C1 segment of cervical spinal cord (tissue), 14 donors: ENCODE measurements at places on chromosomes 7 and 10.
A peak's percentile ranks its signal among the peaks of the same experiment; 100 is the strongest.

- no peak for DNase-seq
Observed at GRCh38 chr10:8640301-8640700, 585.8 kb downstream of the GATA3 start.

DNA sequence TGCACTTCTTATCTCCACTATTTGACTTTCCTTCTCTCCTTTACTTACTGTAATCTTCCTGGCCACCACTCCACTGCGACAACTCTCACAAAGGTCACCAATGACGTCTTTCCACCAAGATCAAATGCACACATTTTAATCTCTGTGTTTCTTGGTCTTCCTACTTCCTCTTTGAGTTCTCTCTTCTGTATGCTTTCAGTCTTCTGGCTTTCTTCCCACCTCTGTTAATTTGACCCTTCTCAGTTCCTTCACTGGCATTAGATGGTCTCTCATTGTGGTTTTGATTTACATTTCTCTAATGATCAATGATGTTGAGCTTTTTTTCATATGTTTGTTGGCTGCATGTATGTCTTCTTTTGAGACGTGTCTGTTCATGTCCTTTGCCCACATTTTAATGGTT is 31.9 kb downstream of the FAM107B start:
- DNase-seq, result no peak

- DNase-seq, result no peak
Observed at GRCh38 chr7:154857728-154858681, 144.9 kb downstream of the PAXIP1 start.

DNA sequence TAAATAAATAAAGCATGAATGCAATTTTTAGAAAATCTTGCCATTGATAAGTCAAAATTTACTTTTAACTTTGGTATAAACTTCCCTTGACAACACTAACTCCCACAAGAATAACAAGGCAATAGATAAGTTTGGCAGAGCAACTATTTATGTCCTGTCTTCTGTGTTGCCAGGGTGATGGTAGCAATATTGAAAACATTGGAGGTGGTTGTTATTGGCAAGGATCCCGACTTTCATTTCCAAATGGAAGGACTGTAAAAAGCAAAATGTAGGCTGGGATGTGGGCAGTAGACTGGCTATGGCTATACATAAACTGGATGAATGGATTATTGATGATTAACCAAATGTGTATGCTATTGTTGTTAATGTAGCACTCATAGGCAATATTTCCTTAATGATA is 134.9 kb upstream of the CACNA2D1 start:
- no peak for DNase-seq

DNA sequence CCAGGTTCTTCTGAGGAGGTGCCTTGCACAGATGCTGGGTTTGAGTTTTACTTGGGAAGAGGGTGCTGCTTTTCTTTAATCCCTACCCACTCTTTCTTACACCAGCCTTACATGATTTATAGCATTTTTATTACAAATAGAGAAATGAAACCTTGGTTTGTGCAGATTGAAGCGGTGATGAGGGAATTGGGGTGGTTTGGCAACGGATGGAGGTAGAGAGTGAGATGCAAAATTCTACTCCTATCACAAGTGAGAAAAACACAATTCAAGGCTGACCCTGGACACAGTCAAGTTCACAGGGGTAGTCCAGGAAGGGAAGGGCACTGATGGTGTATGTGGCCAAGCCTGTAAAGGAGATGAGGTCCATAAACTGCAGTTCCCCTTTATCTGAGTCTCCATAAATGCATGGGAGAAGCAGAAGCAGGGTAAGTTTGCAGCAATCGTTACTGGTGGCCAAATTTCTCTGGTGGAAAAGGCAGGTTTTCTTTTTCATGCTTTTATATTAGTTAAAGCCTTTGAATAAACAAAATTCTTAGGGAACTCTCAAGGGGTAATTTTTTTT is 214.3 kb downstream of the JAZF1 start:
- no peak for DNase-seq

- no peak for DNase-seq
Observed at GRCh38 chr7:54802841-54803240, 43.8 kb upstream of the SEC61G start.

- no peak for DNase-seq
Observed at GRCh38 chr7:146331369-146331768, 214.8 kb downstream of the CNTNAP2 start.

DNA sequence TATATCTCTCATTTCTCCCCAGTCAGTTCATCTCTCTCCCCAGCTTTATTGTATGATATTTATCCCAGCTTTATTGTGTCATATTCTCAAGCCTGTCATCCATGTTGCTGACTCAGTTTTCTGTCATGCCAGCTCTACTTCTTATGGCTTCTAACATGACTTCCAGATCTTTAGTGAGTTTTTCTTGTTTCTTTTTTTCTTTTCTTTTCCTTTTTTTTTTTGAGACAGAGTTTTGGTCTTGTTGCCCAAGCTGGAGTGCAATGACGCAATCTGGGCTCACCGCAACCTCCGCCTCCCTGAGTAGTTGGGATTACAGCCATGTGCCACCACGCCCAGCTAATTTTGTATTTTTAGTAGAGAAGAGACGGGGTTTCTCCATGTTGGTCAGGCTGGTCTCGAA is 28.7 kb upstream of the CALU start:
- no peak for DNase-seq

DNA sequence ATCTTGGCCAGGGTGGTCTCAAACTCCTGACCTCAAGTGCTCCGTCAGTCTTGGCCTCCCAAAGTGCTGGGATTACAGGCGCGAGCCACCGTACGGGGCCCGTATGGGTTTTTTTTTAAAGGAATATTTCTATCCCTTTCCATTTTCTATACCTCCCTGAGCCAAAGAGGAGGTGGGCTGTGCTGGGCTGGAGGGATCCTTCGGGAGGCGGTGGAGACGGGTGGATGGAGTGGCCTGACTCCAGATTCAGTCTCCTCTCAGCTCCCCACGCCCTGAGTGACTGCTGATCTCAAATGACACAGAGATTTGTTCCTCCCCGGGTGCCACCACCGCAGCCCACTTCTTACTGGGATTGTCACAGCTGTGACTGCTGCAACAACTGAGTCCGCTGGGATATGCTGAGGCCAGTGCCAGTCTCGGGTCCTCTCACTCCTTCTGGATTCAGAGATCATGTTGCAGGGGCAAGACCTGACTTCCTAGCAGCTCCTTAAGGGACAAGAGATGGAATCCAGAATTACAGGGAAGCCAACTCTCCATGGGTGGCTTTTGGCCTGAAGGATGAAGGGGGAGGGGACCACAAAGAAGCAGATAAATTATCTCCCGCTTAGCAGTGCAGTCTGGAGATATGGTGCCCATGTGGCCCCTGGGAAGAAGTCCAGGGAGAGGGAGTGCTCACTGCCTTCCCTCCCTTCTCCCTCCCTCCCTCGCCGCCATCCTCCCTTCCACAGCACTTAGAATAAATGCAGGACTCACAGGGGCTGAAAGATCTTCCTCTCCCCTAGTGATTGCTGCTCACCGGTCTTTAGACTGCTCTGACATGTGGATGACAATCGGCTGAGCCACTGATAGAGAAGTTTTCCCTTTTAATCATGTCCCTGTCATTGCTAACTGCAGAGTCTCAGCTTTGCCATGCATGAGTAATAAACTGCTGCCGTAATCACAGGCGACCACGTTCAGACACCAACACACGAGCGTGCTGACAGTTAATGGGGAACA is 14.3 kb downstream of the GALNT17 start:
- no peak for DNase-seq

- DNase-seq, result no peak
Observed at GRCh38 chr7:137579913-137580640, 236.5 kb upstream of the PTN start.

- DNase-seq, result no peak
Observed at GRCh38 chr10:29542723-29543122, 92.0 kb downstream of the SVIL start.

DNA sequence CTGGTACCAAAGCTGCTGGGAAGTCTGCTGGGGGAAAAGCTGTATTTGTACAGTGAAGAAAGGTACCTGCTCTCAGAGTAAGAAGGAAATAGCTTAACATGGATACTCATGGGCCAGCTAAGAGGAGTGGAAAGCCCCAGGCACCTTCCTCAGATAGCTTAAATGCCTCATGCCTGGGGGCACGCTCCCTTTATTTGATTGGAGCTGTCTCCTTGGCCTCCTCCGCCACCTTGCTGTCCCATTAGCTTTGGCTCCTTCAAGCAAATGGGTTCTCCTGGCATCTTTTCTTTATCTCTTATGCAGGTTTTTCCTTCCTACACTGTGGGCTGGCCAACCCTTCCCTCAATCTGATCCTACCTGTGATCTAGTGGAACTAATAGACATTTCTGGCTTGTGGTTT is 318.5 kb downstream of the SH2D4B start:
- DNase-seq, result no peak

DNA sequence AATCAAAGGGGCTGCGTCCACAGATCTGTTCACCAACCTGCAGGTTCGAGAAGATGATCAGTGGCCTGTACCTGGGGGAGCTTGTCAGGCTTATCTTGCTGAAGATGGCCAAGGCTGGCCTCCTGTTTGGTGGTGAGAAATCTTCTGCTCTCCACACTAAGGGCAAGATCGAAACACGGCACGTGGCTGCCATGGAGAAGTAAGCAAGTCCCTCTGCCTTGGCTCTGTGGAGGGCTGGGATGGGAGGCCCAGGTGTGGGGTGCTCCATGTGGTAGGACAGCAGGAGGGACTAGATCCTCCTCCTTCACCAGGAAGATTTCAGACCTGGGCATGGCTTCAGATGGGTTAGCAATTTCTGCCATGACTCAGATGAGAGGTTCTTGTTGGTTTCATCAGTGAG is 25.9 kb downstream of the HKDC1 start:
- no peak for DNase-seq

- no peak for DNase-seq
Observed at GRCh38 chr7:116348346-116348745, 138.0 kb downstream of the TES start.

- DNase-seq, result no peak
Observed at GRCh38 chr7:142357953-142358520, 100.2 kb upstream of the PRSS58 start.

- DNase-seq, result peak; percentile 45
Observed at GRCh38 chr10:110404413-110404812, 93.3 kb upstream of the DUSP5 start.

DNA sequence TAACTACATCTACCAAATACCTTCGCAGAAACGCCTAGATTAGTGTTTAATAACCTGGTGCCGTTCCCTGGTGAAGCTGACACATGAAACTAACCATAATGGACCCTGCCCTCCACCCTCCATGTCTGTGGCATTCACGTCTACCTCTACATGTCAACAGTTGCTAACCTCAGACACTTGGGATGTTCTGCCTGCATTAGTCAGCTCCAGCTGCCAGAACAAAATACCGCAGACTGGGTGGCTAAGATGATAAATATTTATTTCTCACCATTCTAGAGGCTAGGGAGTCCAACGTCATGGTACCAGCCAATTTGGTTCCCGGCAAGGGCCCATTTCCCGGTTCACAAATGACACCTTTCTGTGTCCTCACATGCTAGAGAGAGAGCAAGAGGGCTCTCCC is 118.5 kb upstream of the CHST15 start:
- no peak for DNase-seq

DNA sequence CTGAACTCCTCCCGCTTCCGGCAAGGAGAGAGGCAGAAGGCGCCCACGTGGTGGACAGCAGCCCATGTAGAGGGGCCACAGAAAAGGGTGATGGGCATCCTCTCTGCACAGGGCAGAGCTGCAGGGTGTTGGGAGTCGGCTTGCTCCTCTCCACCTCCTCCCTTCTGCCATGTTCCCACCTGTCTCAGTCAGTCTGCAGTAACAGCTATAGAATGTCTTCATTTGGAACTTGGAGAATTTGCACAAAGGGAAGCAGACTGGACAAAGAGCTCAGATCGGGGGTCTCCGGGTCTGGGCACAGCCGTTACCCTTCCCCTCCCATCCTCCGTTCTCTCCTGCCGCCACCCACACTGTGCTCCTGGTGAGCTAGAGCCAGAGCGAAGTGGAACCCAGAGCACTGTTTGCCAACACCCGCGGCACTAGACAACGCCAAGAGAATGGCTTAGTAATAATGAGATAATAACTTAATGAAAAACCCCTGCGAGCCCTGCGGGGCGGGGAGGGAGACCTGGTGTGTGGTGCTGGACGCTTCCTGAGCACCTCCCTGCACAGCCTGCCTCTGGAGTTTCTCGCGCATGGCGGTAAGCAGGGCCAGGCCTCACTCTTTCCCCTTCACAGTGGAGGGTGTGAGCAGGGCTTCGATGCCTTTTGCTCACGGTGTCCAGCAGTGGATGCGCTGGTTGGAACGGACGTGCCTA is 254.7 kb downstream of the PAXIP1 start:
- DNase-seq, result no peak

GRCh38 chr7:141838581-141838980 is 2.7 kb downstream of the PRSS37 start:
- DNase-seq, result no peak

GRCh38 chr7:16350634-16351033 is 70.7 kb downstream of the CRPPA start:
- no peak for DNase-seq

DNA sequence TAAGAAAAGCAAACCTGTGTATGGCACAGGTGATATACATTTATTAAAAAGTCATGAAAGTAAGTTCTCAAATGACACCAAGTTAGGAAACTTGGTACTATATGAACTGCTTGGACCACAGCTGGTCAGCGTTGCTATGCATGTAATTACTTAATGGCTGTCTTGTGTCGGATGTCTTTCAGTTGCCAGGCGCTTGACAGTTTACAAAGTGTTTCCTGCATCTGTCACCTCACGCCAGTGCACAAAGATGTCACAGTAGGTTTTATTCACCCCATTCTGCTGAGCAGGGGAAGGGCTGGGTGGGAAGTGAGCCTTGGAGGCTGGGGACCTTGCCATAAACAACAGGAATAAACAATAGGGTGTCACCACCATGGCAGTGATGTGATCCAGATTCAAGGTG is 35.8 kb downstream of the ADAM12 start:
- DNase-seq, result no peak

DNA sequence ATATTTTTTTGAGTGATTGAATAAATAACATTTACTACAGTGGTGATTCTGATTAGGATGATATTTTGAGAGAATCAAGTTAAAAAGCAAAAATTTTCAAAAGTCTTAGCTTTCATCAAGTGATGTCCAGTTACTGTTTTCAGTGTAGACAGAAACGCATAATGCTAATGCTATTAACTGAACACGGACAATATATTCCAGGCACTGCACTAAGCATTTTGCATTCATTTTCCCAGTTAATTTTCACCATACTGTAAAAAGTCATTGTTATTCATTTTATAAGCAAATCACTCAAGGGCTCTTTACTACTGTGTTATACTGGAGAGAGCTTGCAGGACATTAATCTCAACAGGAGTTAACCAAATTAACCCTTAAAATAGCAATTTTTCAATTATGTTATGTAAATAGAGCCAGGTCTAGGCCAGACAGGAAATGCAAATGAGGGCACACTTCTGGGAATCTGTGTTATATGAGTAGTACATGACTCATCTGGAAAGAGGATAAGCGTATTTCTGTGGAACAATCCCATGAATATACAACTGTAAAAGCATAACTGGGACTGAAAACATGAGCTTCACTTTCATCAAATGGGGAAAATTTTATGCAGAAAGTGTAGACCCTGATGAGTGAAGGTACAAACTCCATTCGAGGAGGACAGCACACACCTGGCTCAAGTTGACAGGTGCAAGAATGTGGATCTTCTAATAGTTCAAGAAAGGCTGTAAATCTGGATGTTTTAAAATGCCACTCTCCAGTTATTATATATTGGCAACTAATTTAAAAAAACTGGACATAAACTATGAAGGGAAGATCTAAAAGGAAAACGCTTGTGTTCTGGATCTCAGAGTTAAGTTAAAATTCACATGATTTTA is 75.4 kb downstream of the ANK3 start:
- DNase-seq, result no peak
